ENCODE measurements at places on chromosomes 16 and 17. TPM values are rescaled to one million over a fixed set of nuclear protein-coding genes. Genes with fewer than 3 reads are reported as not detected.

- no peak overlapping the region for H3K4me3 ChIP-seq
- no peak for DNase-seq
- H3K27ac ChIP-seq = no peak overlapping the region
- H3K4me1 ChIP-seq = peaks cover 8% of the 10 kb centered on the region
- H3K27me3 ChIP-seq = no peaks in the 10 kb centered on the region
- H3K36me3 ChIP-seq = peaks cover 9% of the 10 kb centered on the region
Observed at GRCh38 chr17:29706045-29706431, 83.3 kb upstream of the CORO6 start.

Gene HEATR9
- total RNA-seq = not detected

Gene PDILT
- total RNA-seq = not detected

- H3K36me3 ChIP-seq = no peaks in the 10 kb centered on the region
- peak overlapping the region; percentile 55 for H3K4me3 ChIP-seq
- DNase-seq = no peak
- peaks cover 8% of the 10 kb centered on the region for H3K4me1 ChIP-seq
Observed at GRCh38 chr16:1823821-1824220, 2.8 kb downstream of the HAGH start.

Gene ANKRD11
- 153 TPM for total RNA-seq

DNA sequence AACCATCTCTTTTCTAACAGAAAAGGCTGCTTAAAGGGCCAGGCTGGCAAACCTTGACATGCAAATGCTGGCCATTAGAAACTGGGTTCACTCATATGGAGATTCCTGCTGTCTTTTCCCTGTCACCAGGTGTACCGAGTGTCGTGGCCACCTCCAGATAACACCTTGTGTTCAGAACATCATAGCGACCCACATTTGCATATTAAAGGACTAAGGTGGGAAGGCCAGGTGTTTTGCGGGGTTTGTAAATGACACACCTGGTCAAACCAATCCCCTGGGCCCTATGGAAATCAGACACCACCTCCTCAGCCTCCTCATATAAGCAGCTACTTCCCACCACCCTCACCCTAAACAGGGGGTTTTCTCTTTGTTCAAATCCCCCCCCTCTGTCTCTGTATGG lies 2.5 kb upstream of the AIPL1 start:
- no peak for DNase-seq
- H3K36me3 ChIP-seq = no peaks in the 10 kb centered on the region
- H3K4me1 ChIP-seq = peaks cover 11% of the 10 kb centered on the region
- H3K27ac ChIP-seq = no peak overlapping the region
- peaks cover 14% of the 10 kb centered on the region for H3K27me3 ChIP-seq

Measured in type B pancreatic cell (in vitro differentiated cells).